Stimulated activated CD4-positive, alpha-beta T cell treated with anti-CD3 and anti-CD28 coated beads, Interleukin-1b, Interleukin-23, amount 100 ng/mL, for 48 hours (primary cell): ENCODE measurements at places on chromosomes 16 and 17.
A peak's percentile ranks its signal among the peaks of the same experiment; 100 is the strongest.

- DNase-seq: no peak
Measured at GRCh38 chr17:12769981-12770380, 19.3 kb upstream of the ARHGAP44 start.

DNA sequence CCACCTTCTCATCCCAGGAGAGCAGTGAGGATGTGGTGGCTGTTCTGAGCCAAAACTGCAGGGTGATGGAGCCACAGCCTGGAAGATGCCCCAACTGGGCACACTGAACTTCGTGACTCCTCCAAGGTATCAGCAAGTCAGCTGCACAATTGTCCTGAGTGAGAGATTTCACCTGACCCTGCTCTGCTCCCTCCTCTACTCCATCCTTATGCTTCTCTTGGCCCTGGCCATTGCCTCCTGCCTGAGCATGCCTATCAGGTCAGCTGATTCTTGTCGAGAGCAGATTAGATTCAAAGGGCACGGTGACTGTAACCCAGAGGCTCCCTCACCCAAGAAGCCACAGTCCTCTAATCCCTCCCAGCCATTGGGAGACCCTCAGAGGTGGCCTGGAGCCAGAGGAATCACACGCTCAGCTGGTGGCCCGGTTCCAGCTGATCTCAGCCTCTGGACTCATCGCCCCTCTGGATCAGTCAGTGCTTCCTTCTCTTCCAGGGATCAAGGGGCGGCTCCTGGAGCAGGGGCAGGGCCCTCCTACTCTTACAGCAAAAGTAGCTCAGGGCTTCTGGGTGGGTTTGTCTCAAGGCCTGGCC, 7.0 kb upstream of the CYB561 start:
- no peak for DNase-seq

DNA sequence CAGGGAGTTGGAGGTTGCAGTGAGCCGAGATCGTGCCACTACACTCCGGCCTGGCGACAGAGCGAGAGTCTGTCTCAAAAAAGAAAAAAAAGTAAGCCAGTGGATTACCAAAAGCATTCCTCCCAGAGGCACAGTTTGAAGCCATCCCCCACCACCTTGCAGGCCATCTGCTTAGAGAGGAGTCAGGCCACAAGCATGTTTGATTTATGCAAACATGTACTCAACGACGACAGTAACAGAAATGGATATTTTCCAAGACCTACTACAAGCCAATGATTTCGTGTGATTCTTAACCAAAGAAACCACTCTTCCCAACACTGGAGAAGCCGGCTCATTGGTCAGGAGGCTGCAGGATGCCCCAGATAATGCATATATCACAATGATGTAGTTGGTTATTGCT, 34.8 kb downstream of the MYH13 start:
- DNase-seq: no peak

DNA sequence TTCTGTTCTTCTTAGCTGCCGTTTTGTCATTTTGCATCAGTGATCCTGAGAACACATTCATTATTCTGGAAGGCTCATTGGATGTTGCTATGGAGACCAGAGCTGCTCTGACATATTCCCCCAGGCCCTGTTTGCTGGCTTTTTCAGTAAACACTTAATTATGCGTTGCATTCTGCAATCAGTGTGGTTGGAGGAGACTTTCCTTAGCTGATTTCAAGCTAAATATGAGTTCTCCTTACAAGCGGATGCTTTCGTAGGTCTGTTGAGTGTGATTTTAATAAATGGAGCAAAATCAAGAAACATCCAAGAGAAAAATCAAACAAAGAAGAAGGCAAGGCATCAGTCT, 38.2 kb upstream of the NUDT7 start:
- no peak for DNase-seq

DNA sequence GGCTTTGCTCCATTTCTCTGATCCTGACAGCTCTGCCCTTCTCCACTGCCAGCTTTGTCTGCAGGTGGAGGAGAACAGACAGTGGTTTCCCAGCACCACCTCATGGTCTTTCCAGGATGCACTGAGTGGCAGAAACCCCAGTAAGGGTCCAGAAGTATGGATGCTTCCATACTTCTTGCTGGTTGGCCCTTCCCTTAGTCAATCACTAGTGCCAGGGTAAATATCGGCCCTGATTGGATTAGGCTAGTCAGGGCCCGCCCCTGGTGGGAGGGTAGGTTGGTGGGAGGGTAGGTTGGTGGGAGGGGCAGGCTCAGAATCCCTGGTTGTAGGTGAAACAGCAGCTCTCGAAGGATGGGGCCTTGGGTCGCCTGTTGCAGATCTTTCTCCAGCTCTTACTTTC, 10.2 kb downstream of the RNF213 start:
- peak; percentile 61 for DNase-seq

DNA sequence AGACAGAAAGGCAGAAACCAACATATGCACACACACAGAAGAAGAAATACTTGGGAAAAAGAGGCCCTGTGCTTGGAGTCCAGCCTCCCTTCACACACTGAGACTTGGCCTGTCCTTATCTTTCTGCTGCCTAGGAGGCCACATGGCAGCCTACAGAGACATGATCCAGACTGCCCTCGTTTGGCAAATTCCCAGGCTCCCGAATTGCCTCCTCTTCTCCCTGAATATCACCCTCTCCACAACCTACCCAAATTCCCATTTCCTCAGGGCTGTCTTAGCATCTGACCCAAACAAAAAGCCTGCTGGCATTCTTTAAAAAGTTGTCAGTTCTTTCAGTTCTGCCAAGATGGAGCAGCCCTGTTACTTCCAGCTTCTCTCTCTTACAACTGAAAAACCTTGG, 59.8 kb downstream of the DNAH17 start:
- DNase-seq: no peak

GRCh38 chr17:79065105-79065670, 9.4 kb upstream of the ENGASE start:
- peak; percentile 58 for DNase-seq

- DNase-seq: no peak
Measured at GRCh38 chr16:61289141-61289540, 747.1 kb downstream of the CDH8 start.

- no peak for DNase-seq
Measured at GRCh38 chr16:497258-497657, 30.3 kb upstream of the CAPN15 start.

GRCh38 chr17:7293816-7294613, 424 bp downstream of the YBX2 start:
- no peak for DNase-seq
